ENCODE measurements at places on chromosomes 16 and 17.

- no peak for DNase-seq
These were observed 168.3 kb downstream of the SLC39A11 start for GRCh38 chr17:72924196-72924595.

- no peak for DNase-seq
These were observed 12.3 kb downstream of the CACNG4 start for GRCh38 chr17:66976781-66977201.

DNA sequence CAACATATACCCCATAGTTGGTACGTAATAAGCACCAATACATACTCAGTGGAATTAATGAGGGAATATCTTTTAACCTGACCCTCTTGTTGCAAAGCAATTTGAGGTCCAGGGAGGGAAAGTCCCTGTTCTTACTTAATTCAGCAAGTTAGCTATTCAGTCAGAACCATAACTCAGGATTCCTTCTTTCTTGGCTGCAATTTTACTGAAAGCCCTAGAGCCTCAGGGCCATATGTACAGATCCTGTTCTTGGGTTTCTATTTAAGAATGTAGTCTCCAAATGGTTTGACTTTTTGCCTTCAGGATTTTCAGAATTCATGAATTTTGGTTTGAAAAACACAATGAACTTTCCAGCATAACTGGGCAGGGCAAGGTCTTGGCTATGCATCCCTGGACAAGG, 436.5 kb downstream of the HS3ST4 start:
- DNase-seq, result no peak

- DNase-seq, result no peak
These were observed 117.7 kb downstream of the WSCD1 start for GRCh38 chr17:6187836-6188235.

DNA sequence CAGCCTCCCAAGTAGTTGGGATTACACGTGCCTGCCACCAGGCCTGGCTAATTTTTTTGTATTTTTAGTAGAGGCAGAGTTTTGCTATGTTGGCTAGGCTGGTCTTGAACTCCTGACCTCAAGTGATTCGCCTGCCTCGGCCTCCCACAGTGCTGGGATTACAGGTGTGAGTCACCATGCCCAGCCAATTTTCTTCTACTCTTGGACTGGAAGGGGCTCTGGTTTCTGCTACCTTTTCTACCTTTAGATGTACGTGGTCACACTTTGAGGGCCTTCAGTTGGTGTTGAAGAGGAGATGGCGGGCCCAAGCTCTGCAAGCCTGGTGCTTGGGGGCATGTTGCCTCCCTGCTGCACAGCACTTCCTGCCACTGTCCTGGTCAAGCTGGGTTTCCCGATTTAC, 173.6 kb downstream of the PRKCA start:
- DNase-seq, result no peak

DNA sequence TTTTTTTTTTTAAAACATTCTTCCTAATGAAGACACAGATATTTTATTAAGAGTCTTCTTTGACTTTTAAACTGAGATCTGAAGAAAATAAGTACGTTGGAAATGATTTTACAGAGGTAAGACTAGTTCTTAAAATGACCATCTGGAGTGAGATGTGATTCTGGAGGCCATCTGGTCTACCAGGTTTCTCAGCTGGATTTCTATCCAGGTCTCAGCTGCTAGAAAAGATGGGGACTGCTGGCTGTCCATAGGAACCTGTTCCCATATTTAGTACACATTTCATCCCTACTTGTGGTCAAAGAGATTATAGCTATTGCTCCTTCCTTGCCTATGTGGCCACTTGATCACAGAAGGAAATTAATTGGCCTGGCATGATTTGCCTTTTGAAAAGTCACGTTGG, 12.2 kb downstream of the PMFBP1 start:
- no peak for DNase-seq

GRCh38 chr17:67044940-67045339, 586 bp downstream of the CACNG1 start:
- no peak for DNase-seq

GRCh38 chr16:12460064-12460392, 343.7 kb downstream of the CPPED1 start:
- no peak for DNase-seq

DNA sequence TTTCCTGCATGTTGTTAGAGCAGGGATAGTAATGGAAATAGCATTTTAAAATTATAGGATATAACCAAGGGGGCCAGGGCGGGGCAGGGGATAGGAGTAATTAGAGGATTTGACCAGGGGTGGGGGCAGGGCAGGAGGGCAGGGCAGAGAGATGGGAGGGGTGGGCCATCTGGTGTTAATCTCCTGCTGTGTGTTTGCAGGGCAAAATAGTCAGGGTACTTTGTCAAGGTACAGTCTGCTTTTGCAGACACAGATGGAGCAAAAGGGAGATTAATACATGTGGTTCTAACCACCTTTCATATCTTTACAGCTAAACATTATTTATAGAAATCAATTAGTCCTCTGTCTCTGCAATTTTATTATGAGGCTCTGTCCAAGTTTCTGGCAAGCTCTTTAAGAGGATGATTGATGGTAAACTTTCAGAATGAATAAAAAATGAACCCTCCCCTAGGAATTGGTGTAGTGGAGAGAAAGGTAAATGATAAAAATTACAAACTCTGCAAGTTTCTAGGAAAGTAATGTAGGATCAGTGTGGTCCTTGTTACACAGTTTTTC, 6.6 kb downstream of the ANKFN1 start:
- DNase-seq, result no peak

DNA sequence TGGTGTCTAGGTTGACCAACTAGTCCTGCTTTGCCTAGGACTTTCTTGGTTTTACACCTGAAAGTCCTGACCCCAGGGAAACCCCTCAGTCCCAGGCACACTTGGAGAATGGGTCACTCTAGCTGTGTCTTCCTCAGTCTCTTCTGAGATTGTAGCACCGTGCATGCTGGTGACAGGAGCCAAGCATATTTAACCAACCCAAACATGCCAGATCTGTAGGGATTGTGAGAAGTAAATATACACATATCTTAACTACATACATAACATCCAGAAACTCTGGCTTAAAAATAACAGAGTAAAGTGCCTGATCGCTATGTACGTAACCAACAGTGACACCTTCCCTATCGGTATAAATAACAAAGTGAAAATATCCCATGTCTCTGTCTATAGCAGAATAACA, 158.1 kb downstream of the HAPSTR1 start:
- DNase-seq, result no peak
